ENCODE measurements at places on chromosomes 3 and 15.

- no peak for DNase-seq
These were observed 469.2 kb downstream of the CNTN3 start for GRCh38 chr3:74145277-74145676.

DNA sequence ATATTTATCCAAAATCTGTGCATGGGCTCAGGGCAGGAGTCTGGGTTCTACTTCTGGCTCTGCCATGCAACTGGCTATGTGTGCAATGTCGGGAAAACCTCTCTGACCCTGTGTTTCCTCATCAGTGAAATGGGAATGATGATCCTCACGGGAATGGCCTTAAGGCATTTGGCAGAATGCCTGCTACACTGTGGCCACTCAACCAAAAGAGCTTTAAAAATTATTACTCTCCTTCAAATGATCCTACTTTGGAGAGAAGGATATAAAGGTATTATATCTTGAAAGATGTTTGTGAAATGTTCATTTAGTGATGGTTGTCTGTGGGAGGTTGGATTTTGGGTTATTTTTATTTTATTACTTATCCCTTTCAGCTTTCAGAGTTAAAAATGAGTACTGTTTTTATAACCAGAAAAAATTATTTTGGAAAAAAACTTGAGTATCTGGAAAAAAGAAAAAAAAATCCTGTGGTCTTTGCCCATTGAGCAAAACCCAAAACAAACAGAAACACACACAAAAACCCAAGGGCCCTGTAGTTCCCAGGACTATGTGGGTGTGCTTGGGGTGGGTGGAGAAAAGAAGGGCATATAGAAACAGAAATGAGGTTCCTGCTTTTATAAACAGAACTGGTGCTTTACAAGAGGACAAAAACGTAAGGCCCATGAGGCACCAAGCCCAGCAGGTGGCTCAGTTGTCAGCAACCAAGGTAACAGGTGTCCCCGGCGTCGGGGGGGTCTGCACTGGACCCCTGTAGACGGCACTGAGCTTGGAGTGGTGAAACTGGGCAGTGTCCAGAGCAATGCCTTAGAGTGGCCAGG is 22.0 kb downstream of the RGMA start:
- DNase-seq = no peak

- DNase-seq = no peak
These were observed 24.2 kb downstream of the HES1 start for GRCh38 chr3:194160158-194160557.

DNA sequence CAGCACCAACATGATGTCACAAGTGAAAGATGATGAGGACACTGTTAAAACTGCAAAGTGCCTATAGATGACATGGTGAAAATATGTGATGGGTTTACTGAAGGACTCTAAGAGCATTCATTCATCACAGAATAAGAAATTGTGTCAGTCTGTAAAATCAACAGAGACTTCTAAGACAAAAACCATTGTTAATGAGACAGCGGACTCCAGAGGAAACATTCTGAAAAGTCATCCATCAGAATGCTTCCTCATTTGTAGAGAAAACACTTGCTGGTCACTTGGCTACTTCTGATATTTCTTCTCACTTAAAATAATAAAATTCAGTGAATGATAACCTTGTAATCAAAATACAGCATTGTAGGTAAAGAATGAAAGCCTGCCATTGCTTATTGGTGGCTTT is 7.3 kb downstream of the PLSCR4 start:
- no peak for DNase-seq
